Omental fat pad (tissue), 4 donors: ENCODE measurements at places on chromosomes 1 and 21.

GRCh38 chr1:16139473-16139962, 16.4 kb downstream of the EPHA2 start:
- no peak for DNase-seq

GRCh38 chr1:78038071-78038470, 7.7 kb upstream of the GIPC2 start:
- no peak for DNase-seq

DNA sequence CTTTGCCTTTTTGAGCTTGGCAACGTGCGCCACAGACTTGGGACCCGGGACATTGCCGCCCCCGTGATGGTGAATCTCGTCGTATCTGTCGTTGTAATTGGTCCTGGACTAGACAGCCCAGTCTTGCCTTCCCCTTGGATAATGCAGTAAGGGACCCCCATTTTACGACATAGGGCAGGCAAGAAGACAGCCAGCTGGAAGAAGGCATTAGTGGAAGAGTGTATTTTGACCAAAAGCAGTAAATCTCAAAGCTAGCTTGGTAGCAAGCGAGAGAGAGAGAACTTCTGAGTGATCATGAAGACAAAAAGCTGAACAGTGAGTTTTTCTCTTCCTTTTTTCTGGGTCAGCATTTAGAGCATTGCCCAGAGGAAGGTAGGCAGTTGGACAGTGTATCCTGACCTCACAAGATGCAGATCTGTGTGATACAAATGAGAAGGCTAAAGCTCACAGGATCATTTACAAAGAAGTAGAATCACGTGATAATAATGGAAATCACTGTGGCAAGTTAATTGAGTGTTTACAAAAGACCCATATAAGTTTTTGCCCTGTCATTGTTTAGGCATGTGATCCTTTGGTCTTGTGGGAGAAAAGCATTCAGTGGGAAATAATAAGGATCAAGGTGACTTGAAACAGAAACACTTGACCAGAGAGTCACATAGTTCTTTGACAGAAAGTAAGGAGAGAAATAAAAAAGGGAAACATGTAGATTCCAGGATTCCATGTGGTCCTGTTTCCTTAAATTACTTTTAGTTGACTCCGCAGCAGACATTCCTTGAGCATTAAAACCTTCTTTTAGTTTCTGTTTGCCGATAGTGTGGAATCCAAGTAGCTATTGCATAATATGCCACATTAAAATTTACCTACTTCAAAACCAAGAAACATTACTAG, 66.3 kb downstream of the CNST start:
- DNase-seq = no peak

DNA sequence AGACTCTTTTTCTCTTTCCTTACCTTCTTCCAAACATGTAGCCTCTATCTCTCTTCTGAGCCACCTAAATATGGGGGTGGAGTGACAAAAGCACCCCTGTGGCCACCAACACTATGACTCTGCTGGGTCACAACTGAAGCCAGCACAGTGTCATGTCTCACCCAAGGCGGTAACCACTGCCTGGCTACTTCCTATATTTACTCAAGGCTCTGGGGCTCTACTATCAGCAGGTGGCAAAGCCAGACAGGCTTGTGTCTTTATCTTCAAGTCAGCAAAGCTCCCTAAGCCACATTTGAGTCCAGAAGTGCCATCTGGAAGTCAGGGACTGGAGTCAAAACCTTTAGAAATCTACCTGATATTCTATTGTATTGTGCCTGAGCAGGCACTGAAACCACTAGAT, 1515.2 kb downstream of the PLA2G4A start:
- no peak for DNase-seq

DNA sequence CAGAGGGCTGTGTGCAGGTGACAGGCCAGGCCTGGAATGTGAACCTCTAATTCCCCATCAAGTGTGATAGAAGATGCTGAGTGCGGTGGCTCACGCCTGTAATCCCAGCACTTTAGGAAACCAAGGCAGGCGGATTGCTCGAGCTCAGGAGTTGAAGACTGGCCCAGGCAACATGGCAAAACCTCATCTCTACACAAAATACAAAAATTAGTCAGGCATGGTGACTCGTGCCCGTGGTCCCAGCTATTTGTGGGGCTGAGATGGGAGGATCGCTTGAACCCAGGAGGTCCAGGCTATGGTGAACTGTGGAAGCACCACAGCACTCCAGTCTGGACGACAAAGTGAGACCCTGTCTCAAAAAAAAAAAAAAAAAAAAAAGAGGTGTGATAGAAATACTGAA, 40.1 kb upstream of the PUM1 start:
- DNase-seq = no peak

- DNase-seq = no peak
Observed at GRCh38 chr1:205319081-205320018, 2.2 kb downstream of the NUAK2 start.

- DNase-seq = no peak
Observed at GRCh38 chr1:29298246-29298645, 61.9 kb downstream of the PTPRU start.

- DNase-seq = no peak
Observed at GRCh38 chr1:36400825-36401601, 3.3 kb upstream of the LSM10 start.

DNA sequence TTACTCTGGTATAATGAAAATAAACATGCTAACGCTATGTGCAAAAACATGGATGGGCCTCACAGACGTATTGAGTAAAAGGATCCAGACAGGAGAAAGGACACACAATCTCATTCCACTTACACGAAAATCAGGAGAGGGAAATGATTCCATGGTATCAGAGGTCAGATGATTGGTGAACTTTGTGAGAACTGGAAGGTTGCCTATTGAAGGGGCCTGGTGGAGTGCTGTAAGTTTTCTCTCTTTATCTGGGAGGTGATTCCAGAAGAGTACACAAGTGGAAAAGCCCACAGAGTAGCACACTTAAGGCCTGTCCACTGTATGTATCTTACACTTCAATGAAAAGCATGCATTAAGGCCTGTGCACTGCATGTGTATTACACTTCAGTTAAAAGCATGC, 9.6 kb downstream of the GSTM2 start:
- no peak for DNase-seq

DNA sequence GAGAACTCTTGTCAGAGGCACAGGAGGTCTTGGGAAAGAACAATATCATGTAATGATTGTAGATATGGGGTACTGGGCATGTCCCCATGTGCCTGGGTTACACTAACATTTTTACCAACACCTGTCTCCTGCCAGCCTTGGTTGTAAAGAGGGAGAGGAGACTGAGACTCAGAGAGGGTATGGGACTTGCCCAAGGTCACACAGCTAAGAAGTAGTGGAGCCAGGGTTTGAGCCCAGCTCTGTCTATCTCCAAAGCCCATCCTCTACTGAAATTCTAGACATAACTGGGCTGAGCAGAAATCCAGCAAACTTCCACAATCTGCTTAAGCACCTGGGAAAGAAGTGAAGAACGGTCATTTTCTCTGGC, 2.6 kb upstream of the THEMIS2 start:
- DNase-seq = no peak

- no peak for DNase-seq
Observed at GRCh38 chr1:111742938-111743549, 3.8 kb upstream of the INKA2 start.

GRCh38 chr1:21437341-21437640, 2.6 kb upstream of the NBPF3 start:
- no peak for DNase-seq

- no peak for DNase-seq
Observed at GRCh38 chr1:181089676-181090544, 1.4 kb downstream of the IER5 start.

DNA sequence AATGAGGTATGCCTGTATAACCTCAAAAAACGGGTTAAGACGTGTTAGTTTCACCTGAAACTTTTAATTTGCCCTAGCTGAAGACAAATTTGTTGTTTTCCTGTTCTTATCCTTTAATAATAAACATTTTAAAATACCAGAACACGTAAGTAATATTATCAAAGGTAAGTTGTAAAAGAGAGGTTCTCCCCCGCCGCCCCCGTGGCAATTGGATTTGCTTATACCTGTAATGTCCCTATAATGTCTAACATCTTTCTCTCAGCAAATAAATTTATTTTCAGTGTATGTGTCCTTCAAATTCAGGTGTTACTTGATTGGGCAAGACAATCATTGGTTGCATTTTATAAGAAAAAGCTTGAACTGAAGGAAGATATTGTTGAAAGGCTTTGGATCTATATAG, 5.9 kb downstream of the URB2 start:
- no peak for DNase-seq

DNA sequence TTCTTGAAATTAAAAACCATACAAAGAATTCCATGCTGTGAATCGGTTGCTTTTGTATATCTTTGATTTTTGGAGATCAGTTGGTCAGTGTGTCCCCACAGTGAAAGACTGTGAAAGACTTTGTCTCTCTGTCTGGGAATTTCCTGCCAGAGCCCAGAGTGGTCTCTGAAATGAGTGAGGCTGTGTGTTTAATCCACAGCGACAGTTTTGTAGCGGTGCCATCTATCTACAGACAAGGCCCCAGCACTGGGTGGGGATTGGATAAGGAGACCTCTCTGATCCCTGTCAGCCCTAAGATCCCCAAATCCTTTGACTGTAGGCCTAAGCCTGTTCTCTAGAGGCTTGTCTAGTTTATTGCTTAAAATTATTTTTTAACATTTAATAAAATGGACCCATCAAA, 10.3 kb downstream of the GPR25 start:
- no peak for DNase-seq

DNA sequence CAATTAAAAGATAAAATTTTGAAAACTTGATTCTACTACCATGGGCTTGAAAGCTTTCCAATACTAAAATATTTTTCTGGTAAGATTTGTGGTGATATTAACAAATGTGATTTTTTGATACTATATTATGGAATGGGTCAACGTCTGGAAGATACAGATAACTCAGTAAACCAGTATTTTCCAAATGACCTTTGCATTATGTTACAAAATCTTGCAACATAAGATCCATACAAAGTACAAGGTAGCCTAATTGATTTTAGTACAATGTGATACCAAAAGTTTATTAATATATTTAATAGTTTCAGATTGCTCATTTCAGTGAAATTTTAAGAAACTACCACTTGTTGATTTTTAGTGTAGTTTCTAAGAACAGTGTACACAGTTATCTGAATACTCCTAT, 236.2 kb downstream of the KIF26B start:
- DNase-seq = no peak

DNA sequence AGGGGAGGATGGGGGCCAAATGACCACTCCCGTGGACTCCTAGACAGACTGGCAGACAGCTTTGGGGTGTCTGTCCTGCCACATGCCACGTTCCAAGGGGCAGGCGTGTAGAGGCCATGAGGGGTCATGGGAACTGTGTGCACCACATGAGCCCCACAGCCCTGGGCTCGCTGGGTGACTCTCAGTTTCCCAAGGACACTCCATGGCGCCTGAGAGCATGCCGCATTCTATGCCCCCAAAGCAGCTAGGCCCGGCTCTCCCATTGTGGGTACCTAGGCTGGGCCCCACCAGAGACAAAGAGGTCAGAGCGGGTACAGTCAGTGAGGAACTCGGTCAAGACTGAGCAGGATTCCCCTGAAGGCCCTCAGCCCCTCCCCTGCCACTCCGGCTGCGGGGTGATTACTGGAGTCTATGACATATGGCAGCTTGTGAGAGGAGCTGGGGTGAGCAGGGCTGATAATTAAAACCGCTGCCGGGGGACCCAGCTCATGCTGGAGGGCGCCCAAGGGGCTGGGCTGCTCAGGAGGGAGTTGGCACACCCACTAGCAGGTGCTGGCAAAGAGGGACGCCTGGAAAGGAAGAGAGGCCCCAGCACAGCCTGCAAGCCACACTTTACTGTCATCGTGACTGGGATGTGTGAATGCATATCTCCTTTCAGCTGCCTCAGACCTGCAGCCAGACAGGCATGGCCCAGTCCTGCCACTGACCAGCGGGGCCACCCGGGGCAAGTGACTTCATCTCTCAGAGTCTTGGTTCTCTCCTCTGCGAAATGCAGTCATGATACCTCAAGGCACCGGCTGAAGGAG, 8.4 kb downstream of the LRP8 start:
- DNase-seq = no peak

- DNase-seq = no peak
Observed at GRCh38 chr1:18037651-18038050, 69.9 kb upstream of the IGSF21 start.

DNA sequence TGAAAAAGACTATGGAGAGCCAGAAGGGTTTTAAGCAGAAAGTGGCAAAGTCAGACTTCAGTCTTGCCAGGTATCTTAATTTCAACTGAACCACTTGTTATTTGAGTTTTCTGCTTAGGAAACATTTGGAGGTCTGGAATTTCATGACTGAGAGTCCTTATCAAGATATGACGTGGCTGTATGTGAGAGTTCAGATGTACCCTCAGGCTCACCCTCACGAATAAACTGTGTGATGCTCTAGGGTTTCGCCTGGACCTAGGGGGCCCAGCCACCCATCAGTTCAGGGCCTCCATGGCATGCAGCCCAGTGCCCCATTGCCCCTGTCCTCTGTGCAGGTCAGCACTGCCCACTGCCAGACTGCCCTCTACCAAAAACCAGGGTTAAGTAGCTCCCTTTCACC, 30.6 kb upstream of the TADA1 start:
- DNase-seq = no peak

- no peak for DNase-seq
Observed at GRCh38 chr1:182890927-182891610, 51.9 kb downstream of the DHX9 start.

DNA sequence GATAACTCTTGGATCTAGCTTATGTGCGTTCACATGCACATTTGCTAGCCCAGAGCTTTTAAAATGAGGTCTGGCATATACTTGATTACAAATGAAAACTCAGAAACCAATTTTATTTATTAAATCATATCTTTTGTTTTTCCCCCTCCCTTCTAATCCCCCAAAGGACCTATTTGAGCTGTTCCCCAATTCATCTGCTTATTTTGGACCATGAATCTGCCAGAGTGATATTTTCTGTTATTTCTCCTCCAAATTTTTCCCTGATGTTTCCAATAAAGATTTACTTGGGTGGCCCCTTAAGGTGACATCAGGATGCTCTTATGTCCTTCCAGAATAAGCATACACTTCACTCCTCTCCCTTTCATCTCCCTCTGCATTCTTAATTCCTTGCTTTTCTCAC, 123.4 kb downstream of the SYT2 start:
- DNase-seq = no peak

DNA sequence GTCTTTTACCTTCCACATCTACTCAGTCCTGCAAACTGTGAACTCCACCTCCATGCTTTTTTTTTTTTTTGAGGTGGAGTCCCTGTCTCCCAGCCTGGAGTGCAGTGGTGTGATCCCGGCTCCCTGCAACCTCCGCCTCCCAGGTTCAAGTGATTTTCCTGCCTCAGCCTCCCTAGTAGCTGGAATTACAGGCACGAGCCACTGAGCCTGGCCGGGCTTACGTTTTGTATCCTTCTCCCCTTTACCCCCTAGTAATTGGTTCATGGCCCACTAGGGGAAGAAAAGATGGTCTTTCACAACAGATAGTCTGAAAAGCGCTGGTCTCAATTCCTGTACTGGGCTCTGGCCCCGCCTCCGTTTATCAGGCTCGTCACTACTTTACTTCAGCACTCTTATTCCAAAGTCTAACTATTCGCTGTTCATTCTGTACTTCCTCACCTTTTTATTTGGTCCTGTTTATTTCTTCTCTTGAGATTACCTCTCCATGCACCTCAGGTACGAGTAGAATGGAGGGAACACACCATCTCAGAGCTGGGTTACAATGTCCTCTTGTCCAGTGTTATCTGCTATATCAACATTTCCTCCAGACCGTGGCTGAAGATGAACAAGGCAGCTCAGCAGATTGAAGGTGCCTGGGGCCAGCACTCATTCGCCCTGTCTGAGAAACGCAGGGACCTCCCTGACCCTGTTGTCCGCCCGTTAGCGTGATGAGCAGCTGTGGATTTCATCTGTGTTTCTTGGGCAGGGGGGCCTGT, 16.2 kb downstream of the CNST start:
- no peak for DNase-seq

- no peak for DNase-seq
Observed at GRCh38 chr1:147719029-147719698, 41.2 kb downstream of the GJA5 start.
